ENCODE measurements at places on chromosomes 2 and 18.

DNA sequence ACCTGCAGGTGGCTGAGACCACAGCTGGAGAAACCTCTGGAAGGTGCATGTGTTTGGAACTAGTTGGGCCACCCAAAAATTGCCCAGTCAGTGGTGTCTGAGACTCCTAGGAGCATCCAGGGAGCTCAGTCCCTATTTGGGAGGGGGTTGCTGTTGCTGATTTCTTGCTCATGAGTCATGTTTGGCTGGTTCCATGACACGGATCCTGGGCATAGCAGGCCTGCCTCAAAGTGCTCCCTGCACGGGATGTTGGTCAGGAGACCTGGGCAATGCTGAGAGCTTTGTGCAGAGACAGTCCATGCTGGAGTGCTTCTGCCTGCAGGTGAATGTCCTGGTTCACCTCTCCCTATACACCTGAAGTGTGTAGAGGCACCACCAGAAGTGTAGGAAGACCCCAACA is 194.2 kb downstream of the GLI2 start:
- DNase-seq: no peak

DNA sequence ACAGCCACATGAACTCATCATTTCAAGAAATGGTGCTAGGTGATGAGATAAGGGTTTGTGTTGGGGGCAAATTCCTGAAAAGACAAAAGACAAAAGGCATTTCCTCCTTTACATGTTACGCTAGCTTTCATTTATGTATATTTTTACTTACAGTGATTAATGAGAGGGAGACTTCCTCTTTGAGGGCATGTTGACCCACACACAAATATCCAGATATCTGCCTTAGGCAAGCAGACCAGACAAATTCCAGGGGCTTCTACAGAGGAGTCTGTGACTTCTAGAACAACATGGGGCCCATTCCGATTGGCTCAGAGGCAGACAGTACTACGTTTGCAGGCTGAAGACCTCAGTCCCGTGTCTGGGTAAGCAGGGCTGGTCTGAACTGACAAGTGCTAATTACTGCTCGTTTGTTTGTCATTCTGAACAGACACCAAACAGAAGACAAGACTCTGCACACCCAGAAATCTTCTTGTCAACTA is 74.8 kb upstream of the ST6GAL2 start:
- no peak for DNase-seq

DNA sequence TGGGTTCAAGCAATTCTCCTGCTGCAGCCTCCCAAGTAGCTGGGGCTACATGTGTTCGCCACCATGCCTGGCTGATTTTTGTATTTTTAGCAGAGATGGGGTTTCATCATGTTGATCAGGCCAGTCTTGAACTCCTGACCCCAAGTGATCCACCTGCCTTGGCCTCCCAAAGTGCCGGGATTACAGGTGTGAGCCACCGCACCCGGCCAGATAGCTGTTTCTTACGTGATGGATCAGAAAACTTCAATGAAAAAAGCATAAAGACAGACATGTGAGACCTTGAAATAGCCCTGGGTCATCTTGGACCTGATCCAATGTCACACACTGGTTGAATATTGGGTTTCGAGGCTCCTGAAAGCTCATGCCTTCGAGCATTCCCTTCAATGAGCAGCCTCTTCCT is 66.7 kb upstream of the RTN4 start:
- no peak for DNase-seq

- peak; percentile 82 for DNase-seq
Observed at GRCh38 chr2:176174824-176175708, 13.4 kb upstream of the HOXD1 start.

GRCh38 chr2:122542646-122543045 is 787.2 kb downstream of the TSN start:
- DNase-seq: no peak

- no peak for DNase-seq
Observed at GRCh38 chr2:218569661-218570500, 1.2 kb downstream of the CNOT9 start.

- DNase-seq: no peak
Observed at GRCh38 chr2:5370158-5370557, 322.0 kb upstream of the SOX11 start.

DNA sequence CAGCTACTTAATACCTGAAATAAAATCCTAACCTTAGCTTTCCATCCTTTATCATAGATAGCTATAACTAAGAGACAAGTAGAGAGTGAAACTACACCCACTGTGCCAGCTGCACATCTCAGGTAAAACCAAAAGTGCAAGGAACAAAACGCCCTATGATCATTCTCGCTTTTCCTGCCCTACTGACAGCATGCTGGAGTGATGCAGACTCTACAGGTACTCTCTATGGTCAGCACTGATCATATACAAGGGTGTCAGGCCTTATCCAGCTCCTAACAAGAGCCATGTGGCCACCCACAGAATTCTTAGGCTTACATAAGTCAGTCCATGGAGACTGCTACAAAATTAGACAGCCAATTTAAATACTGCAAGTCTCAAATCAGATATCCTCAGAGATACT is 45.6 kb downstream of the REV1 start:
- DNase-seq: no peak

- DNase-seq: no peak
Observed at GRCh38 chr2:237287872-237288271, 126.1 kb downstream of the COL6A3 start.

- no peak for DNase-seq
Observed at GRCh38 chr2:71788186-71788525, 334.8 kb downstream of the DYSF start.

- no peak for DNase-seq
Observed at GRCh38 chr2:169082995-169083394, 13.6 kb downstream of the DHRS9 start.

GRCh38 chr2:218857371-218858137 is 2.1 kb upstream of the WNT6 start:
- no peak for DNase-seq

- DNase-seq: no peak
Observed at GRCh38 chr2:151967829-151968722, 130.8 kb downstream of the CACNB4 start.

DNA sequence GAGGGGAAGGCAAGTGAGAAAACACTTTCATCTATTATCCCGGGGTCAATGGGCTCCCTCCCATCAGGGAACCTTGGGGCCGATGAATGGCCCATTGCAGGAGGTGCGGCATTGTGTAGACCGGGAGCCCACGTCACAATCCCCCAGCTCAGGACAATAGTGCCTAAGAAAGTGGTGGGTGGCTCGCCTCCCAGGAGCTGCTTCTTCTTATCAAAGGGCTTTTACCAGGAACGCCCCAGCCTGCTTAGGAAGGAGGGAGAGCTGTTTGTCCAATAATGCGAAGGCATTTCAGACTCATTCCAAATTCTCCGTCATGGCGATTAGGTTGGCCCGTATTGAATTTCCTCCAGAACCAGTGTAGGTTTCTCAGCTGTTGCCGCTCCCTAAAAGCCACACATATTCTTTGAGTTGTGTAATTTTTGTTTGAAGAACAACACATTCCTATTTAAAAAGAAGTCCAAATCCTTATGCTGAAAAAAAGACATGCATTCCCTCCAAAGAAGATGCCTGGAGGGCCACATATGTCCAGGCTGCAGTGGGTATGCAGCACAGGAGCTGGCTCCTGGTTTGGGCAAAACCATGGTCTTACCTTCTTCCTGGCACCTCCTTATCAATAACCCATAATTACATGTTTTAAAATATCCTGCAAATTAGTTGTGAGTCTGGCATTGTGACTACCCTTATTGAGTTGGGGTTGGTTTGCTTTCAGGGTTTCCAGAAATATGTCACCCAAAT is 264.7 kb downstream of the MYCN start:
- peak; percentile 16 for DNase-seq

DNA sequence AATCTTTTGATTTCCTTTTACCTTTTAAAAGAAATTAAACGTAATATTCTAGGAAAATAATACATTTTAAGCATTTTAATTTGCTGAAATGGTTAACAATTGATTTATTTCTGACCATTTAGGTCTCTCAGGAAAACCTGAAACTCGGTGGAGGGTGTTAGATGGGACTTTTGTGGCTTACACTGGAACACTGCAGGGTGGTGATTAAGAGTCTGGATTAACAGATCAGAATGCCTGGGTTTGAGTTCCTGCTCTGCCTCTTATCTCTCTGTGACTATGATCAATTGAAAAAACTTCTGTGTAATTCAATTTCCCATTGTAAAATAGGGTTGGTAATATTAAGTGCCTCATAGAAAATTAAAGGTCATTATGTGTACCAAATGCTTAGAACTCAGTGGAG is 168.7 kb downstream of the UBE2E3 start:
- DNase-seq: no peak

DNA sequence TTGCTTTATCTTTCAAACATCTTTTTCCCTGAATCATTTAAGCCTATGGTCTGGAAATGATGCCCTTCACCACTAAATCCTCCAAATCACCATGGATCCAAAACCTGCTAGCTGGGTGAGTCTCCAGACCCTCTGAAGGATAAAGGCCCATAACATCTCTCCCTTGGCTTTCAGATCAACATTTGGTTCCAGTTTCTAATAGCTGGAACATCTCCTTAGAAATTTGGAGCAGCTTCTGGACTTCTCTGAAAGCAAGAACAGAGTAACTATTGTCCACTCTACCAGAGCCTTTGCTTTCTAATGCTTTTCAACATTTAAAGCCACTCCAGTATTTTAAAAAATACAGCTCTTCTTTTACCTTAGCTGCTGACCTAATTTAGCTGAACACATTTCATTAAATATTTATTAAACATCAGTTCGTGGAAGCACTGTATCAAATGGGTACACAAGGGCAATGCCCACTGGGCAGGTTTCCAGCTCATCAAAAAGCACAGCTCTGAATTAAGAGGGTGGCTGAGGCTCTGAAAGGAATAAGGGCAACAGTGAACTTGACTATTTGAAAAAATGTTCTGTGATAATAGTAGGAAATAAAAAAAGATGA is 75.3 kb downstream of the GALNT3 start:
- no peak for DNase-seq

DNA sequence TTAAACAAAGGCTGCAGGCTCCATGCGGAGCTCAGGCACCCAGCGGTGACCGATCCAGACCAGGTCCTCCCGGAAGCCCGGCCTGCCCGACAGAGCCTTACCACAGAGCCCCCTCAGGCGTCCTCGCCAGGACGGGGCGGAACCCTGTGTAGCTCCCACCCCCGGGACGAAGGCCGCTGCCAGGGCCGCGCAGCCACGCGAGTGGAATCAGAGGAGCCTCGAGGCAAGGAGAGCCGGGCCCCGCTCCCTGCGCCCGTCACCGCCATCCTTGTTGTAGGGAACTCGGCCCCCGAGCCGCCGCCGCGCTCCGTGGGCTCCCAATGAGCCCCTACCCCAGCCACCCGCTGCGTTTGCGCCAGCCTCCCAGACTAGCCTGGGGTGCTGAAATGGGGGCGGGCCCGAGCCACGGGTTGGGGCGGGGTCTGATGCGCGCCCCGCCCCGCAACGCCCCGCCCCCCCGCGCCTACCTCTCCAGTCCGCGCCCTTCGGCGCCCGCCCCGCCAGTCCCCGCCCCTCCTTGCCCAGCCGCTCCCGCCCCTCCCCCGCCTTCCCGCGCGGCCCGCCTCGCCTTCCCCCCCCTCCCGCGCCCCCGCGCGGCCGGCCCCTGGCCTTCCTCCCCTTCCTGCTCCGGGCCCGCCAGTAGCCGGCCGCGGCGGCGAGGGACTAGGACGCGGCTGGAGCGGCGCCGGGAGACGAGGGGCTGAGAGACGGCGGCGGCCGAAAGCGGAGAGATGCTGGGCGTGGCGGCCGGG is at the start of gene LIMS1:
LIMS1 (plus strand) TSS at position 639 of the 752 bp plus-strand sequence; CDS start at position 732, 93 bp downstream.
- DNase-seq: peak; percentile 94

- DNase-seq: no peak
Observed at GRCh38 chr2:37609782-37610181, 61.7 kb downstream of the CDC42EP3 start.

DNA sequence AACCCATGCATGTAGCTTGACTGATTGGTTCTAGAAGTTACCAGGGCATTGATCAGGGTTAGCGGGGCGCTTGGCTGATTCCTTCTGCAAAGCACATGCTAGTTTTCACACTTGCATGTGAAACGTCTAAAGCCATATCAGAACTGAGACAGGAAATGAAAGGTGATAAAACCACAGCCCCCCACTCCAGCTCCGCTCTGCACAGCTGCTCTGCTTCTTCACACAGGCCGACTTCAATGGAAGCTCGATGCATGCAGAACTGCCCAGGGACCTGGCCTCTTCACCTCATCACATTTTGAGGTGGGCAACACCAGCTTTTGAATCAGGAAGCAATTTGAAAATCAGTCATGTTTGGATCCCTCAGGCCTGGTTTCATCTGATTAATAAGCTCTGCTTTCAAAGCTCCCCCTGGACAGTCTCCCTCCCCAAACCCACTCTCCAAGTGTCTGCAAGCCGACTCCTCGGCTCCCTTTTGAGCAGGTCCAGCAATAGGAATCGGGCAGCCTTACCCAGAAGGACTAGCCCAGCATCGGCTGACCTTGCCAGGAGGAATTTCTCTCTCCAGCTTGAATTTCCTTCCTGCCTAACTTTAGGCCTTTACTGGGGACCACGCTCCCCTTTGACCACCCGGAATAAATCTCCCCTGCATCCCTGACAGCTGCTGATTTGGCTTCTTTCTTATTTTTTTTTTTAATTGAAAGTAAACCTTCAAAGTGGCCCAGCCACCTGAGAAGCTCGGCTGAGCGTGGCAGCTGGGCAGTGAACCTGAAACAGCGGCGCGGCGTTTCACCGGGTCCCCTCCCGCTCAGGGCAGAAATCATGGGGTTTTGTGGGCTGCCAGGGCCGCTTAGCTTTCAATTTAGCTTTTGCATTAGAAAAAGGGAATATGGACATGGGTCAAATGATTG is 31.7 kb downstream of the HRH4 start:
- peak; percentile 66 for DNase-seq

DNA sequence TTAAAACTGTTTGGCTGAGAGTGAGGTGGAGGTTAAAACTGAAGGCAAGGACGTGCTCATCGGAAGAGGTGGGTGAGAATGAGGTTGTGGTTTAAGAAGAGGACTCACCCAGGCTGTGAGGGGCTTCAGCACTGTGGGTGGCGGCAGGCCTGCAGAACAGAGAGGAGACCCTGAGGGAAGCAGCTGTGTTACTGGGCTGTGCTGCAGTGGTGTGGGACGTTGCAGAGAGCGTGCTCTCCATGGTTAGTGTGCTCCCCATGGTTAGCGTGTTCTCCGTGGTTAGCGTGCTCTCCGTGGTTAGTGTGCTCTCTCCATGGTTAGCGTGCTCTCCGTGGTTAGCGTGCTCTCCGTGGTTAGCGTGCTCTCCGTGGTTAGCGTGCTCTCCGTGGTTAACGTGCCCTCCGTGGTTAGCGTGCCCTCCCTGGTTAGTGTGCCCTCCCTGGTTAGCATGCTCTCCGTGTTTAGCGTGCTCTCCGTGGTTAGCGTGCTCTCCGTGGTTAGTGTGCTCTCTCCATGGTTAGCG is 68.5 kb upstream of the NFATC1 start:
- no peak for DNase-seq

DNA sequence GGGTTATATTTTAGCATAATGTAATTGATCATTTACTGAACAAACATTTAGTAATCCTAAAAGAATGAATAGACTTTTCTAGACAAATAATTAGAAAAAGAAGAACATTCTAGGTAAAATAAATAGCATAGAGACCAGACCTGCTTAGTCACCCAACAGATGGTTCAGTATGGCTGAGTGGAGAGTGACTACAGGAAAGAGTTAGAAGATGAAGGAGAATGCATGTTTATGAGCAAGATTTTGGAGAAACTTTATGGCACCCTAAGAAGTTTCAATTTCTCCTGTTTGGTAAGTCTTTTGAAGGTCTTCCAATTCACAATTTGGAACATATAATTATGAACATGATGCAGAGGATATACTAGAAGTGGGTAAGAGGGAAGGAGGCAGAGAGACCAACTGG is 32.9 kb downstream of the FAP start:
- no peak for DNase-seq

- DNase-seq: peak; percentile 76
Observed at GRCh38 chr2:150485114-150485870, 2.2 kb downstream of the RND3 start.

GRCh38 chr18:48446582-48447225 is 37.5 kb upstream of the ZBTB7C start:
- peak; percentile 90 for DNase-seq

GRCh38 chr2:63721082-63721424 is 120.6 kb upstream of the UGP2 start:
- DNase-seq: no peak

All from nephron progenitor cell (in vitro differentiated cells).